ENCODE measurements at places on chromosomes 12 and 14.
A peak's percentile ranks its signal among the peaks of the same experiment; 100 is the strongest.

DNA sequence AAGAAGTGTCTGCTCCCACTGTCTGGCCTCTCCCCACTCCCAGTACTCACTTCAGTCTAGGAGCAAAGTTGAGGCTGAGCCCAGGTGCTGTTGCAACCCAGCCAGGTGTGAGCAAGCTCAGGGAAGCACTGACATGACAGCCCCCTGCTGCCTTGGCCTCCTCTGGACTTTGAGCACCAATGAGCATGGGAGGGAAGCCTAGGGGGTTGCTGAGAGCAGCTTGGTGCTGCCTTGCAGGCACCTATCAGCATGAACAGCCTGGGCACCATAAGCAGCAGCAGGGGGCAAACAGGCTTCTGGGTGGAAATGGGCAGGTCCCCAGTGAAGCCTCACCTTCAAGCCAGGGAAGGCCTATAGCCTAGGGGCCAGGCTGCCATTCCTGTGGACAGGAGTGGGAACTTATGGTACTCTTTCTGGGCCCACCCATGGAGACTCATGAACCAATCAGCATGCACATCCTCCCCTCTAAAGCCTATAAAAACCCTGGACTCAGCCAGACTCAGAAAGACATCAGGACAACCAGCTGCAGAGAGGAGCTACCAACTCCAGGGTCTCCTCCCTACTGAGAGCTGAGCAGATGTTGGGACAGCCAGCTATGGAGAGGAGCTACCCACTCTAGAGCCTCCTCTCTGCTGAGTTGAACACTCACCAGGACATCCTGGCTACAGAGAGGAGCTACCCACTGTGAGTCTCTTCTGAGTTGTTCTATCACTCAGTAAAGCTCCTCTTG is 49.3 kb downstream of the EGLN3 start:
- DNase-seq: no peak

DNA sequence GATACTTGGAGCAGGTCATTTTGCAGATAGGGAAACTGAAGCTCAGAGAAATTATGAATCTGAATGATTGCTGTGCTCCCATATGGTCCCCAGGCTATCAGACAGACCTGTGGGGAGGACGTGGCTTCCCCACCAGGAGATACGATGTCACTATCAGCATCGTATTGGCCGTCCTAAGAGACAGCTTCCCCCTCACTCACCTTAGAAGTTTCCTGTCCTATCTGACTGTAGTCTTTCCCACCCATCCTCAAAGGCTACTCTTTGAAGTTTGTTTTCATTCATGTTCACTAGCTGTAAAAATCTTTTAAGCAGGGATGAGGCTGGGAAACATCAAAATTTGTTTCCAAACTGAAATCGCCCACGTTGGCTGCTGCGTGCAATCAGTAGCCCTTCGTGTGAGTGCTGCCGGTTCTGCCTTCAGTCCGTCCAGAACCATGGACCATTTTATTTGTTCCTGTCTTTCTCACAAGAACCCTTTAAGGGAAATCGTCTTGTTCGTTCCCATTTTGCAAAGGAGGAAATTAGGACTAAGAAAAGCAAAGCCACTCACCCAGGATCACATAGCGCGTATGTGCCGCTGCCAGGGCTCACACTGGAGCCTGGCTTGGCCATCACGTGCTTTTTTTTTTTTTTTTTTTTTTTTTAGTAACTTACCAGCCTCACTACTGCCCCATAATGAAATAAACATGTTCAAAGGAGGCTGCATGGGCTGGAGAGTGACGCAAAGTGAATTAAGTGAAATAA is 1.0 kb upstream of the KDM2B start:
- no peak for DNase-seq

DNA sequence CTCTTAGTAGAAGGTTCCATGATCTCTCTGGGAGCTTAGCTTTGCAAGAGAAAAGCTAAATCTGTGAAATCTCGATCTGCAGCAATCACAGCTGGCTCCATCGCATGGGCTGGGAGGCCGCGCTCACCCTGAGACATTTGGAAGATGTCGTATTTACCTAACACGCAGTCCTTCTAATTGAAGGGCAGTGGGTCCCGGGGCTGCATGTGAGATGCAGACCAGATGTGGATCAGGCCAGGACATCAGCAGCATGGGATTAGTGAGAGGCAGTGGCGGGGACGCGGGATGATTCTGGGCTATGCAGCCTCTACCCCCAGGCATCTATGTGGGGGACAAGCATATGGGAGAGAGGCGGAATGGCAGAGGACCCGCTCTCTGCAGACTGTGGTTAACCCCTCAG is 312.4 kb upstream of the RTL1 start:
- DNase-seq: peak; percentile 47

DNA sequence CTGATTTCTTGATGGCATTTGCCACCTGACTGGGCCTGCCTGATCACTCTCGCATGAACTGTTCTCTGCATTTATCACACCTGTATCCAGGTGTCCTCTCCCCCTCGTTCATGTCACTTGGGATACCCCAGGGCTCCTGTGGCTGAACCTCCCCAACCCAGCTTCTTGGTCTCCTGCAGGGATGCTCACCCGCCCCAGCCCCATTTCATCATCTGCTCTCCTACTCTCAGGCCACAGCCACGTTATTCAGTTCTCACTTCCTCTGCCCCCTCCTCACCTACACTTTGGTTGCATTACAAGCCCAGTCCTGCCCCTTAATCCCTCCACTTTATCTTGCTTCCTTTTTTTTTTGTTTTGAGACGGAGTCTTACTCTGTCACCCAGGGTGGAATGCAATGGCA is 35.5 kb downstream of the TMBIM6 start:
- DNase-seq: no peak

Measured in right atrium auricular region (tissue), 2 donors.